ENCODE measurements at places on chromosomes 2 and 18.

DNA sequence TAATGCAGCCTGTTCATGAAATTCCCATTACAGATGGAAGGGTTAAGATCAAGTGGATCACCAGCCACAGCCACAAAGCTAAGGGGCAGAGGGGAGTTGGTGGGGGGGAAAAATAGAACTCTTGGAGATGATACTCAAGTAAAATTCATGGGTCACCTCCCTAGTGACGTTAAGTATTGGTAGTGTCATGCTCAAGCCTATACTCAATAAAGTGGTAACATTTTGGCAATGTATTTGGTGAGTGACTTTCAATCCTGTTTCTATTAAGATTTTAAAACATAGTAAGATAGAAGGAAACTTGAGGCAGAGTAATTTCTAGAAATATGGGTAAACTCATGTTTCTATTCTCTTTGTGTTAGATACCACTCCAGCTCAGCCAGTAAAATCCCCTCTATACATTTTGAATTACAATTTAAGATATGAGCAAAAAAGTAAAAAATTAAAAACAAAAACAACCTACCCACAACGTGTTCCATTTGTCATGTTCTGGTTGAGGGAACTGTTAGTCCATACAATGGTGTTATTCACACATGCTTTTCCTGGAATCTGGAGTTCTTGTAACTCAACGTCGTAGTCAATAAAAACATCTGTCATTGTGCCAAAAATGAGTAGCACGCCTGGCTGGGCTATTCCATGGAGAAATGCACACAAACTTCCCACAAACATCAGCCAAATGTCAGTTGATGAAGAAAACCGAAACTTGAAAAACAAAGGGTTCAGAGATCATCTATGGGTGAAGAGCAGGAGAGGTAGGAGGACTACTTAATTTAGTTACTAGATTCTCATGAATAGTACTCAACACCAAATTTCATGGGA, 18.1 kb downstream of the ABCB11 start:
- no peak for DNase-seq

GRCh38 chr2:161096336-161096735, 63.9 kb upstream of the TANK start:
- no peak for DNase-seq

DNA sequence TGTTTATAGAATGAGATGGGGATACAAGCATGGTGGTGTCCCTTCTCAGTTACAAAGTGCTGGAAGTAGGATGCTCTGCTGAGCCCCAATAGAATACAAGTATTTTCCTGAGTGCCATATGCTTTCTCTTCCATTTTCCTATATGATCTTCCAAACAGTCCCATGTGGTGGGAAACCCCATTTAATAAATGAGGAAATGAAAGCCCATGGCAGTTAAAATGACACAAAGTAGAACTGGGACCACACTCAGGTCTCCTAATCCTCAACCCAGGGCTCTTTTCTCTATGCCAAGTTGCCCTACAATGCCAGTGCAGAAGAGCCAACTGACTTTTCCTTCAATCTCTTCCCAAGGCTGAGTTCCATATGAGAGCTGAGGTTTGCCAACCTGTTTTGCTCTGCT, 210.2 kb upstream of the FBXO11 start:
- DNase-seq: no peak

- DNase-seq: no peak
Measured at GRCh38 chr18:29523371-29523770, 1346.4 kb upstream of the CDH2 start.

GRCh38 chr2:20225294-20226151, 593 bp upstream of the SDC1 start:
- DNase-seq: peak; percentile 31
